ENCODE measurements at places on chromosomes 4 and X. TPM values are rescaled to one million over a fixed set of nuclear protein-coding genes. Genes with fewer than 3 reads are reported as not detected.

Gene HELT
- not detected for total RNA-seq

Gene BCLAF3
- 4.0 TPM for total RNA-seq

Gene SH2D1A
- 32.3 TPM for total RNA-seq

Gene PNCK
- 0.36 TPM for total RNA-seq

Gene SPANXC
- not detected for total RNA-seq

Gene RAI2
- total RNA-seq = 0.39 TPM

Gene RTL5
- 0.92 TPM for total RNA-seq

Gene FAM47E
- total RNA-seq = not detected

Gene TLR6
- total RNA-seq = 1.4 TPM

Gene UCP1
- not detected for total RNA-seq

Gene TCEANC
- 1.9 TPM for total RNA-seq

Gene RHOXF2B
- total RNA-seq = not detected

Gene NHSL2
- total RNA-seq = 0.97 TPM

Gene STARD8
- 0.57 TPM for total RNA-seq

Gene HEPH
- total RNA-seq = not detected

Gene XAGE2
- total RNA-seq = not detected

Gene HMGN5
- total RNA-seq = 5.4 TPM

Gene RPS6KA6
- 0.07 TPM for total RNA-seq

Gene CXorf49
- not detected for total RNA-seq

Gene HERC3
- 29.0 TPM for total RNA-seq

Gene DRD5
- not detected for total RNA-seq

Gene RASL11B
- 0.40 TPM for total RNA-seq

Gene DGKK
- not detected for total RNA-seq

Gene WAS
- total RNA-seq = 99.6 TPM

Gene BMPR1B
- total RNA-seq = not detected

Gene HTN1
- not detected for total RNA-seq

Gene SERTM2
- not detected for total RNA-seq

Gene NFKB1
- total RNA-seq = 133 TPM

Gene BEND4
- total RNA-seq = 0.19 TPM

Gene ING2
- total RNA-seq = 11.9 TPM

Gene HS6ST2
- total RNA-seq = 0.75 TPM

Gene C4orf54
- not detected for total RNA-seq

Gene BST1
- 0.67 TPM for total RNA-seq

Gene JAKMIP1
- total RNA-seq = 18.1 TPM

Gene HTR2C
- not detected for total RNA-seq

Gene SYN1
- 0.83 TPM for total RNA-seq

Gene ENPEP
- not detected for total RNA-seq

Gene EIF4E
- 124 TPM for total RNA-seq

Gene CENPVL1
- not detected for total RNA-seq

Gene ALB
- not detected for total RNA-seq

Gene PCYT1B
- total RNA-seq = 0.24 TPM

Gene PAGE2B
- 1.2 TPM for total RNA-seq

Gene ZNF718
- total RNA-seq = 7.7 TPM

Gene SSX4
- total RNA-seq = not detected

Gene CENPC
- 32.6 TPM for total RNA-seq

Gene TSPAN7
- total RNA-seq = 0.69 TPM

Gene TMPRSS11A
- total RNA-seq = not detected

Gene TMEM154
- total RNA-seq = 18.1 TPM

Gene ERVMER34-1
- total RNA-seq = 0.17 TPM

Gene TKTL2
- not detected for total RNA-seq

Gene BBS12
- 4.3 TPM for total RNA-seq

Gene GYPA
- not detected for total RNA-seq

Gene FAM149A
- total RNA-seq = 0.46 TPM

Gene SMIM10L2A
- 0.24 TPM for total RNA-seq

Data from activated CD4-positive, alpha-beta memory T cell treated with anti-CD3 and anti-CD28 coated beads for 36 hours (primary cell).